ENCODE measurements at places on chromosomes 16 and 17.

DNA sequence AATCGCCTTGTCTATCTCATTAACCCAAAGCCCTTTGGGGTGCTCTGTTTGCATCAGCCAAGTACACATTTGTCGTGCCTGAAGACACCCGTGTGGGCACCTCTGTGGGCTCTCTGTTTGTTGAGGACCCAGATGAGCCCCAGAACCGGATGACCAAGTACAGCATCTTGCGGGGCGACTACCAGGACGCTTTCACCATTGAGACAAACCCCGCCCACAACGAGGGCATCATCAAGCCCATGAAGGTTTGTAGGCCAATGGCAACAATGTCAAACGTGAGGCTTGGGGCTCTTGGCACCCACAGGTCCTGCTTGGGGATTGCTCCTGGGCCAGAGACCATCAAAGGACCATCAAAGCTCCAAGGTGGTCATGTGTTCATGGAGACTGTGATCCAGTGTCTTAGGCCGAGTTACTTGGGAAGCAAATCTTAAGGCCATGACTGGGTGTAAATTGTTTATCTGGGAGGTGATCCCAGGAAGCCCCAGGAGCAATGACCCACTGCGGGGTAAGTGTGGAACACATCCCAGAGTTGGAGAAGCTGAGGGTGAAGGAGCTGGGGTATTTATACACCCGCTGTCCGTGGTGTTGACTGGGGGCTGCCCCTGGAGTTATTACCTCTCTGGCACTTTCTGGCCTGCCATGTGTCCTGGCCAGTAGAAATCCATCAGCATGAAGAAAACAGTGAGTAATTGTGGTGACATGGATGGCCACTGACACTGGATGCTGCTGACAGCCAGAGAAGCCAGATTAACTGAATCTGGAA lies 24.0 kb downstream of the CDH5 start:
- no peak for DNase-seq

DNA sequence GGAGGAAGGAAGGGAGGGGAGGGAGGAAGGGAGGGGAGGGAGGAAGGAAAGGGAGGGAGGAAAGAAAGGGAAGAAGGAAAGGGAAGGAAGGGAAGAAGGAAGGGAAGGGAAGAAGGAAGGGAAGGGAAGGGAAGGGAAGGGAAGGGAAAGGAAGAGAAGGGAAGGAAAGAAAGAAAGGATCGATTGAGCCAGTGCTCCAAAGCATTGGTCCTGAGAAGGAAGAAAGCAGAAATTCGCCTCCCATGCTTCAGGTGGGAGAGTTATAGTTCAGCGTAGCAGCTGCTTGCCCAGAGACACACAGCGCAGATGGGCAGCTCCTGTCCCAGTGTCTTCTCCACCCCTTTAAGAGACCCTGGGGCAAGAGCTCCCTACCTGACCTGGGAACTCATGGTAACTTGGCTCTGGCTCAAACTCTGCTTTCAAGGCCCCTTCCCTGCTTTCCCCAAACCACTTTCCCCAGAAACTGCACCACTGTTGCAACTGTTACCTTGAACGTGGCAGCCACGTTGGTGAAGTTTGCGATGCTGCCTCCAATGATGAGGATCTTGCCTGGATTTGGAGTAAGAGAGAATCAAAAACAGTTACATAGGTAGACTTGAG lies 14.4 kb downstream of the ACLY start:
- no peak for DNase-seq

- no peak for DNase-seq
These were observed 38.0 kb downstream of the ZNF423 start for GRCh38 chr16:49817754-49818507.

GRCh38 chr16:81478876-81479511 lies 34.4 kb downstream of the CMIP start:
- no peak for DNase-seq

- DNase-seq: no peak
These were observed 239.9 kb downstream of the PRKCA start for GRCh38 chr17:66542129-66542966.

DNA sequence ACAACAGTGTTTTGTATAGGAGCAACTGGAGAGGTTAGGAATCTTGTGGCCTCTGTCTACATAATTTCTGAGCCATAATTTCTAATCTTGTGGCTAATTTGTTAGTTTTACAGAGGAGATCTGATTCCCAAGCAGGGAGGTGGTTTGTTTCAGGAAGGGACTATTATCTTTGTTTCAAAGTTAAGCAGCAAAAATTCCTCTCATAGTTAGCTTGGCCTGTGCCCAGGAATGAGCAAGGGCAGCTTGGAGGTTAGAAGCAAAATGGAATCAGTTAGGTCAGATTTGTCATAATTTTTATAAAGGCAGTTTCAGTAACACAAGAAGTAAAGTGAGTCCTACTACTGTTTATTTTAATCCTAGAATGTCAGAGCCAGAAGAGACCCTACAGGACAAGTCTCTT lies 2.0 kb upstream of the RDM1 start:
- DNase-seq: no peak

DNA sequence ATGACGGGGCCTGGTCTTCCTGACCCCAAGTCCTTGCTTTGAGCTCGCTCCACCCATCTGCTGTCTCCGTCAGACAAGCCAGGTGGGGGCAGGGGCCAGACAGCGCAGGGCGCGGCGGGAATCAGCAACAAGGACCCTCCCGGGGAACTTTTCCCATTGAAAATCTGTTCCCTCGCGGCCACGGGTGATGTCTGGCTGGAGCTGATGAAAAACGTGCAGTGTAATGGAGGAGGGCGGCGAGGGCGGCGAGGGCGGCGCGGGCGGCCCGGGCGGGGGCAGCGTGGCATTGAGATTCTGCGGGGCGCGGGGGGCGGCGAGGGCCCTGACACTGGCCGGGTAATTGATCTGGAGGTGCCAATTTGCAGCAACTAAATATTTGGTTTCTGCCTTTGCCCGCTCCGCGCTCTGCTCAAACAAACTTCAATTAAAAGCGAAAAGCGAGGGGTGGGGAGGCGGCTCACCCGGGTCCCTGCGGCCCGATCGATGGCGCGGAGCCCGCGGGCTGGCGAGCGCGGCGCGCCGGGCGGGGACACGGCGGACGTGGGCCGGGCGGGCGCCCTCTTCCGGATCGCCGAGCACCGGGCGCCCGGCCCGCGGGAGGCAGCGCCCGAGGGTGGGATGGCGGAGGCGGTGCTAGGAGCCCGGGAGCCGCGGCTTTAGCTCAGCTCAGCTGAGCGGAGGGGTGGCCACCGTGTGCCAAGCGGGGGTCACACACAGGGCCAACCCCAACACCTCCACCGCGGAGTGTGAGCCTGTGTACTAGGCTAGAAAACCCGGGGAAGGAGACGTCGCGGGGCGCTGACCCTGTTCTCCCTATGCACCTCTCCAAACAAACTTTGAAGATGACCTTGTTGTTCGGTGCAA lies 32.4 kb downstream of the DCAKD start:
- no peak for DNase-seq

DNA sequence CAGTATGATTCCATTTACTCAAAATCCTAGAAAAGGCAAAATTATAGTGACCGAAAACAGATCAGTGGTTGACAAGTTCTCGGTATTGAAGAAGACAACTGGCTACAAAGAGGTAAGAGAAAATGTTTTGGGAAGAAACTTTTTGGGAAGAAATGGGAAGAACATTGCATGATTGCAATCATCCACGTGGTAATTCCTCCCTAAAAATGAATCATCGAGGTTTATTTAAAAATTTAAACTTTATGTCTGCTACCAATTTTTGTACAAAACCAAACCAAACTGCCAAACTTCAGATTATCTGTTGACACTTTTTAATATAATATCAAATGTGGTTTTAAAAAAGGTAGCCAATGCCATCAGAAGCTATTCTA lies 8.1 kb downstream of the SMURF2 start:
- no peak for DNase-seq

- DNase-seq: peak; percentile 6
These were observed 295.5 kb upstream of the EEF2KMT start for GRCh38 chr16:5393070-5393469.

GRCh38 chr16:71727551-71728324 lies 3.2 kb upstream of the PHLPP2 start:
- no peak for DNase-seq

GRCh38 chr16:81313701-81314602 lies 810 bp upstream of the GAN start:
- no peak for DNase-seq

GRCh38 chr16:82641336-82641984 lies 14.7 kb downstream of the CDH13 start:
- DNase-seq: no peak

GRCh38 chr16:29818082-29818481 lies 2.1 kb downstream of the PAGR1 start:
- DNase-seq: no peak

DNA sequence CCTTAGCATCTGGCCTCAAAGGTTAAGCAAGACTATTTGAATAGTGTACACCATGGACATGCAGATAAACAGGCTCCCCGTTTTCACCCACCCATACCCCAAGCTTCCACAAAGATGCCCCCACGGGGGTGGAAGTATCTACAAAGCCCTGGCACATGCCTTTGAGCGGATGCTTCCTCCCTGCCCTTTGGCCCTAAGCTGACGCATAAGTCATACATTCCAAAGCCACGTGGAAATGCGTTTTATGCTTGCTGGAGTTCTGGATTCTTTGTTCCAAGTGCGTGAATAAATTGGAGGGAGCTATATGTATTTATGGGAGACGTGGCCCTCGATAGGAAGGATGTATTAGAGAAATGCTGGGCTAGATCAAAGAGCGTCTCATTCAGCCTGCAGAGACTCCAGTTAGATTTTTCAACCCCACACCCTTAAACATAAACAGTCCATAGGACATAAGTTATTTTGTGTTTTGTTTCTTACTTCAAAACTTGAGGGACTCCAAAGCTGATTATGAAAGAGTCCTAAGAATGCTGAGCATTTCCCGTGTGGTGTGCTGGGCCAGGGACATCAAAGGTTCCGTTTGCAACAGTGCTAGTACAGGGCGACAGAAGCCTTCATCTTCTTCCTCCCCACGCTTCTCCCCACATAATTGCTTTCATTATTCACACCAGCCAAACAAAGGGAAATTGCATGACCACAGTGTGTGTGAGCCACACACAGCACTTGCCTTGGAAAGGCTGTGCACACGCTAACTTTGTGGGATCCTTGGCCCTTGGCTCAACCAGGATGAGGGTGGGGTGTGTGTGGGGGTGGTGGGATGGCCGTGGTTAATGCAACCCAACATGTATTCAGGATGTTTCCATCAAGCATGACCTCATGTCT lies 73.6 kb downstream of the WIPI1 start:
- DNase-seq: no peak

DNA sequence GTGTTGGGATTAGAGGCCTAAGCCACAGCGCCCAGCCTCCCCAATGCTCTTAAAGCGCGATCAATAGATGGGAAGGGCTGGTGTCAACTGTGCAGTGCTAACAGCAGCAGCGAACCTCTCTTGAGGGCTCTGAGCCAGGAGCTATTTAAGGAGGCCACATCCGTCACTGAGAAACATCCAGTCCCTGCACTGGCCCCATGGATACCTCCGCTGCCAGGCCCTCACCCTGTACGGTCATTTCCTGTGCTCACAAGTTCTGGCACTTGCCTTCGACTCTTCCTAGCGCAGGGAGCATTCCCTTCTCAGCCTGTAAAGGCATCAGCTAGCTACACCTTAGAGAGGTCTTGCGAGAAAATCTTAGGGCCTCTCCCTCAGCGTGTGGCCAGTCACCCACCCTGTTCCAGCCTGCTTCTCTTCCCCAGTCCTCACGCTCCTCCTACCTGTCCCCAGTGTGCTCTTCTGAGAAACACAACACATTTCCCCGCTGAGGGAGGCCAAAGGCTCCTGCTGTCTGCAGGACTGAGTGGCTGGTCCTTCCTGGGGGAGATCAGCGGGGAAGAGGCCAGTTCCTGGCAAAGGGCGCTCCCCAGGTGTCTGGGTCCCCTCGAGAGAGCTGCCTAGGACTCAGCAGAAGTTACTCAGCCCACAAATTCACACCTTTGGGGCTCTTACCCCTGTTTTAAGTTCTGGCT lies 28.6 kb downstream of the GTF3C1 start:
- DNase-seq: no peak

- DNase-seq: no peak
These were observed 123.8 kb downstream of the FTO start for GRCh38 chr16:53827741-53828140.

GRCh38 chr16:30052671-30053372 lies 12.7 kb upstream of the ALDOA start:
- DNase-seq: peak; percentile 70

DNA sequence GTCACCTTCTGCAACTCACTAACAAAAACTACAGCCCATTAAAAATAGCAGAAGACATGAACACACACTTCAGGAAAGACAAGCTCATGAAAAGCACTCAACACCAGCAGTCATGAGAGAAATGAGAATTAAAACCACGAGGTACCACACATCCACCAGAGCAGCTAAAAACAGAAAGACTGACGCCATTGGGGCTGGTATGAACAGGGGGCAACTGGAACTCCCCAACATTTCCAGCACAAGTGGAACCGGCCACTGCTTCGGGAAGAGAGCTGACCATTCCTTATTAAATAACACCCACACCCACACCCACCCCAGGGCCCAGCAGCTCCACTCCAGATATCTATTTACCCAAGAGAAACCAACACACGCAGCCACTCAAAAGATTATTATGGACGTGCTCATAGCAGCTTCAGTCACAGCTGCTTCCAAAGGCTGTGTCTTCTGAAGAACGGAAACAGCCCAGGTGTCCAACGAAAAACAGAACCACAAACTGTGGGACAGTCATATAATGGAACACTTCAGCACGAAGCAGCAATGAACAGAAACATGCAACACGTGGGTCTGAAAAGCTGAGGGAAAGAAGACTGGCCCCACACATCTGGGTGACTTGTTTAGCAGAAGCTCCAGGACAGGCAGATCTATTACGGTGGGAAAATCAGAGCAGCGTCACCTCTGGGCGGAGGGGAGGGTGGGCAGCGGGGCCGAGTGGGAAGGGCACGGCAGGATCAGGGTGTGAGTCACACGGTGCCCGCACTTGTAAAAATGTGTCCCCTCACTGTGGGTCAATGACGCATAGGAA lies 41.1 kb downstream of the KLHDC4 start:
- DNase-seq: no peak

DNA sequence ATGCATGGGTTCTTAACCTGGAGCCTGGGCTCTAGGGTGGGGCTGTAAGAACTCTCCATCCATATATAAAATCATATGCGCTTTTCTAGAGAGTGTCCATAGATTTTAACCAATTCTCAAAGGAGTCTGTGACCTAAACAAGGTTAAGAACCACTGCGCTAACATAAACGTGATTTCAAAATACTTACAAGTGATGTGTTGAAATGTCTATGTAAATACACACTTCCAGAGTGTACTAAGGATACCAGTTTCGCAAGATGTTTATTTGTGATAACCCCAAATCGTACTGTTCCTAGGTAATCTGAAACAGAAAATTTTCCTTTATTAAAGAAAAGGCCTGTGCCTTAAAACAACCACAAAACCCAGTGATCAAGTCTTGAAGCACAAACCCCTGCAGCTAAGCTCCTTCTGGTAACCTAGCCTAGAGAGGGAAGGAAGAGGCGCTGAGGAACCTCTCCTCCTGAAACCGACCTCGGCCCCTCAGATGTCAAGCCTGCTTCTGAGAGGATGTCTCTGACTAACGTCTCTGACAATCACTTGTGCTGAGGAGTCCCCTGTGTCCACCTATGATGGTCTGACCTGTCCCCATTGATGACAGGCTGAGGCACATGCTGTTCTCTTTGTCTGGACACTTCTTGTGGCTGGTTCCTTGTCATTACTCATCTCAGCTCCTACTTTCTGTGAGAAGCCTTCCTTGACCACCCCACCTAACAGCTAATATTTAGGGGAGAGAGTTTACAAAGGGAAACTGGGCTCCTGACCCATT lies 32.2 kb downstream of the SNN start:
- DNase-seq: no peak

- no peak for DNase-seq
These were observed 192.8 kb upstream of the CHMP6 start for GRCh38 chr17:80798595-80799537.

- DNase-seq: peak; percentile 72
These were observed 15.9 kb downstream of the B9D1 start for GRCh38 chr17:19346351-19347255.

All from occipital lobe (tissue), 3 donors.